Ecto neural progenitor cell (in vitro differentiated cells): ENCODE measurements at places on chromosomes 4 and X.

- peak; percentile 89 for DNase-seq
Measured at GRCh38 chr4:121696581-121697461, at the start of gene ANXA5. Gene ANXA5, minus strand, starts transcription at chr4:121696980. Its CDS starts 391 bp downstream, at chr4:121696589.

GRCh38 chrX:34379891-34380290 lies 247.8 kb upstream of the FAM47A start:
- DNase-seq, result no peak

DNA sequence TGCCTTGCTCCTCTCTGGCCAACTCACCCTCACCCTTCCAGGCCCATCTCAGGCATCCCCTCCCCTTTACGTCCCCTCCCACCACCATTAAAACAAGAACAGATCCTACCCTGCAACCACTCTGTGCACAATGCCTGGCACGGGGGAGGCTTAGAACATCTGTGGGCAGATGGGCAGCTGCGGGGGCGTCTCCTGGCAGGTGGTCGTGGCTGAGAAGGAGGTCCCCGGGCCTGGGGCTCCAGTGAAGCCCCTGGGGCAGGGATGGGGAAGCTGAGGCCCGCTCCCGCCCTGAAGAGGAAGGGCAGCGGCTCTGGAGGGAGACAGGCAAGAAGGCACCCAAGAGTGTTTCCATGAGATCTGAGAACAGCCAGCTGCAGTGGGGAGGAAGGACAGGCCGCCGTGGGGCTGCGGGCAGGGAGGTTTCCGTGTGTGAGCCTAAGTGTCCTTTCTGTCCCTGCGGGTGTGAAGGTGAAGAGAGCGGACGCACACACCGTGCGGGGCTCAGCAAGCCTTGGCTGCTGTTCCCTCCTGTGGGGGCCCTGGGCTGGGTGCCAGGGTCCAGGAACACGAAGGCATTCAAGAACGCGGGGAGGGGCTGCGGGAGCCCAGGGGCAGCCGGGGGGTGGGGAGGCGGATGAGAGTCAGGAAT lies 7.8 kb upstream of the TBC1D14 start:
- DNase-seq, result no peak

GRCh38 chr4:122469457-122469856 lies 12.9 kb upstream of the IL2 start:
- no peak for DNase-seq

GRCh38 chrX:150547375-150548115 lies 20.9 kb upstream of the MTM1 start:
- peak; percentile 69 for DNase-seq

DNA sequence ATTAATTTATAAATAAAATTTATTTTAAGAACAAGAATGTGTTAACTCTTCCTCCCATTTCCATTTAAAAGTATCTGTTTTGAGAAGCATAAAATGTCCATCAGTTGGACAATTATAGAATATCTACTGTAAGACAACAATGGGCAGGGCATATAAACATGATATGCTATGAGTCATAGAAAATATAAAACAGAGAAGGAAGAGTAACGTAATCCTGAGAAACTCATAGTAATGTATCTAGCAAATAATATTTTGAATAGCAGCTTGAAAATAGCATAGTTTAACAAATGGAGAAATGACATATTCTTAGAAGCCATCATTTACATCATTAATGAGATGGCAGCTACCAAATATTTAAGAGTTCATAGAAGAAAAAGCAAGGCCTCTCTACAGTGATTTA lies 820.3 kb upstream of the PCDH10 start:
- no peak for DNase-seq

GRCh38 chrX:133923113-133923512 lies 62.3 kb downstream of the GPC3 start:
- DNase-seq, result no peak

DNA sequence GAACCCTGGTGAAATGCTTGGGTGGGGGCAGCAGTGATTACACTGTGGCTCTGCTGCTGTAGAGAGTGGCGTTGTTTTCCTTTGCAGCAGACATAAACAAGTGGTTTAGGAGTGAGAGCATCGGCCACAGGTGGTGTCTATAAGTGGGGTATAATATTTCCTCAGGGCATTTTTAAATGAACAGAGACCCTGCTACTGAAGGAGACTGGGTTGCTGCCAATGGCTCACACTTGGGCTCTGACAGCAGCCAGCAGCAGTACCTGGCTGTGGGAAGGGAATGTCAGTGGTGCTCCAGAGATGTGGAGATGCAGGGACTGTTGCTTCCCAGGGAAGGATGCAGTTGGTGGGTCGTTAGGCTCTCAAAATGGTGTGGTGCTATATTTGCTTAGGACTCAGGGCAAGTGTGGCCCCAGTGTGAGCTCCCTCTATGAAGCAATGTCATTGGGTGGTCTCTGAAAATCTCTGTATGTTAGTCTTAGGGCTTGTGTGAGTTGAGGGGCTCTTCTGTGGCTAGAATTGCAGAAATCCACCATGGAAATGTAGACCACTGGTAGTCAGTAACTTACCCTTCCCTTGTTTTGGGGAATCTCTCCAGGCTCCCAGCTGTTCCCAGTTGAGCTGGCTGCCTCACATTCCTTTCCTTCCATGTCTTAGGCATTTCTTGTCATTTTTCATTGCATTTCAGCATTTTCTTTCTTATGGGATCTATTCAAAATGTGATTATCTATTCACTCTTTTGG lies 1023.0 kb upstream of the GRID2 start:
- no peak for DNase-seq

DNA sequence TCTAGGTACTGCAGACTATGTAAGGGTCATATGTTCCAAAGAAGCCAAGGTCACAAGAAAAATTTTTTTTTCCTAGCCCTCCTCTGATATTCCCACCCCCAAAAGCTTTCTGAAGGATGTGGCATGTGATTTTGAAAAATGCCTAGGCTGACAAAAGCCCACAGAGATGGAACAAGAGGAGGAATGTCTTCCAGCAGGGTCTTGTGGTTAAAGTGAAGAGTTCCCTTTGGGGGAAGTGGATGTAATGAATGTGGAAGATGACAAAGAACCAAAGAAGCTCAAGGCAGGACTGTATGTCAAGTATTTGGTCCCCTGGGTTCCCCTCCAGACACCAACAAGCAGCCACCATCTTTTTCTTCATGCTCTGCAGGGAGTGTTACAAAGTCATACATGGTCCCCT lies 268.8 kb downstream of the BCOR start:
- no peak for DNase-seq

- no peak for DNase-seq
Measured at GRCh38 chr4:123144616-123145015, 222.2 kb upstream of the NUDT6 start.

DNA sequence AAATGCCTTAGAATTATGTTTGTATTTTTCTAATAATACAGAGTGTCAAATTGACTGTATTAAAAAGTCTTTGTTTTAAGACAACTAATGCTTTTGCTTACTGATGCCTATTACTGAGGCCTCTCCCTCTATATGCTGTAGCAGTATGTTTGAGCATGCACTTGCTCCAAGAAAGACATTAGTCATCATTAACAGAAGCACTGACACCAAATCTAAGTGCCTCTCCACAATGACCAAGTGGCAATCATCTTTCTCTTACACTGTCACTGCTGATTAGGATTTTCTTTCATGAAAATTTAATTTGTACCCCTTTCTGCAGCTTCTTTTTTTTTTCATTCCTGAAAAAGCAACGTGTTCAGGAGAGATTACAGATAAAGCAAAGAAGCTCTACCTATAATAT lies 11.1 kb upstream of the MAB21L2 start:
- no peak for DNase-seq

- no peak for DNase-seq
Measured at GRCh38 chr4:88621763-88622327, 29.6 kb downstream of the HERC3 start.

DNA sequence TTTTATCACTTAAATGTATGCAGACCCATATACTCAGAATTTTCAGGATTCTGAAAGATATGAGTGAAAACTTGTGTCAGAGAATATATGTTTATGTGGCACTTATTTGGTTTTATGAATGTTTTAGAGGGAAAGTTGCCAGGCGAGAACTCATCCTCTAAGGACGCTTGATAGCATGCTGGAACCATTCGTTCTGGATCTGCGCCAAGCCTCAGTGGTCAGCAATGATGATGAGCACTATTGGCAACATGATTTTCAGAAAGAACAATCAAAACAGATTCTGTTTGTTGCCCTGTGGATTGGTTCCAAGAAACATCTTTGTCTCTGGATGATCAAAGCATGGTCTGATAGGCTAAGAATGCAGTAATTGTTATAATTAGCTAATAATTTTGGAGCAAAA lies 32.1 kb upstream of the RAPGEF2 start:
- no peak for DNase-seq

DNA sequence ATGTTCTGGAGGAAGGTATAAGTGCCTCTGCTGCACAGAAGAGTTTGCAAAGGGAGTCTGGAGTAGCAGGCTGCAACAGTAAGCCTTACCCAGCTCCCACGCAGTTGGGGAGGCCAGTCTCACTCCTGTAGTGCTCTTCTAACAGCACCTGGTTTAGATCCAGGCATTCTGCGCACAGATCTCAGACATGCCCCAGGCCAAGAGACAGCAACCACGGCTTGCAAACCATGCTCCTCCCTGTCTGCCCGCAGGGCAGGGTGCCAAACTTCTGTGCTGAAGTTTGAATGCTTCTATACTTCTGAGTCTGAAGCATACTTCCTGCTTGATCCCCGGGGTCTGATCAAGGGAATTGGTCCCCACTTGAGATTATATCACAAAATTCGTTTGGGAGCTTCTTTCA lies 106.3 kb downstream of the LINC00632 start:
- DNase-seq, result no peak

DNA sequence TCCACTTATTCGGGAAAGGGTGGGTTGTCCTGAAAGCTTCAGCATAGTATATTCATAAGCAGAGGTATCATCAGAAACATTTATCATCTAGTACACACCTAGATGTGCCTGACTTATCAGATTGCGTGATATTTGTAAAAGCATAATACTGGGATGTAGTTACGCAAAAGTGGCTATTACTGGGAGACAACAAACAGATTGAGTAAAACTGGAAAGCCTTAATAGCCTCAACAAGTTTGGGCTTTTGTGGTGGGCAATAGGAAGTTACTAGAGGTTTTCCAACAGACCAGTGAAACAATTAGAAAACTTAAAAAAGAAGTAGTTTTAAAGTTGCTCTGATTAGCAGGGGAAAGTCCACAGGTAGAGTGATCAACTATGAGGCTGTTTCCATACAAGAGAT lies 39.8 kb downstream of the GPRIN3 start:
- DNase-seq, result no peak

GRCh38 chr4:142728233-142728632 lies 117.9 kb downstream of the INPP4B start:
- DNase-seq, result no peak

- DNase-seq, result no peak
Measured at GRCh38 chr4:176800891-176801534, 8.3 kb upstream of the VEGFC start.

- DNase-seq, result no peak
Measured at GRCh38 chr4:90824266-90825150, 697.3 kb downstream of the CCSER1 start.

- DNase-seq, result no peak
Measured at GRCh38 chr4:86043755-86044592, 315.9 kb downstream of the MAPK10 start.

DNA sequence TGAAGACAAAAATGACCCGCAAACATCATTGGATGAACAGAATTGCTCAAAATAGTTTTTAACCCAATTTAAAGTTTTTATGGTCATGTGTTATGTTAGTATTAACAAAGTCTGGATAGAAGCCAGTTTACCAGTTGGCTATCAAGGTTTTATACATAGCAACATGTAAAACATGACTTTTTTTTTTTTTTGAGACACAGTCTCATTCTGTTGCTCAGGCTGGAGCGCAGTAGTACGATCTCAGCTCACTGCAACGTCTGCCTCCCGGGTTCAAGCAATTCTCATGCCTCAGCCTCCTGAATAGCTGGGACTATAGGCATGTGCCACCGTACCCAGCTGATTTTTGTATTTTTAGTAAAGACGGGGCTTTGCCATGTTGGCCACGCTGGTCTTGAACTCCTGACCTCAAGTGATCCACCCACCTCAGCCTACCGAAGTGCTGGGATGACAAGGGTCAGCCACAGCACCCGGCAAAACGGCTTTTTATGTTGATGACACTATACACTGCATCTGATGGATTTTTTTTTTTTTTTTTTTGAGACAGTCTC lies 3.4 kb downstream of the SAT1 start:
- DNase-seq, result no peak
